ENCODE measurements at places on chromosomes 13 and 19.

DNA sequence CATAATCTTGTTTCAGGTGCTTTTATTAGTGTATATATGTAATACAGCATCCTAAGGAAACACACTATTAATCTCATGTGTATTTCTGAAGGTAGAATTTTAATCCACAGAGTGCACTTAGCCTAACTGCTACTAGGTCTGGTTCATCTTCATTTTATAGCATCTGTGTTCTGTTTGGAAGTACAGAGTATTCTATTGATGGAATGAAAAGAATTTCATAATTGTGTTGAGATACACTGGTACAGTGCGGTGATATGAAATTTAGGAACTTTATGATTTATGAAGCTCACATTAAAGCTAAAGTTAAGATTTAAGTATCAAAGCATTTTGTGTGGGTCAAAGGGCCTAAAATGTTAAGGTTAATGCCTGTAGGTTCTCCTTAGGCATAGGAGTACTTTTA is 6.0 kb downstream of the PCDH17 start:
- no peak for DNase-seq

DNA sequence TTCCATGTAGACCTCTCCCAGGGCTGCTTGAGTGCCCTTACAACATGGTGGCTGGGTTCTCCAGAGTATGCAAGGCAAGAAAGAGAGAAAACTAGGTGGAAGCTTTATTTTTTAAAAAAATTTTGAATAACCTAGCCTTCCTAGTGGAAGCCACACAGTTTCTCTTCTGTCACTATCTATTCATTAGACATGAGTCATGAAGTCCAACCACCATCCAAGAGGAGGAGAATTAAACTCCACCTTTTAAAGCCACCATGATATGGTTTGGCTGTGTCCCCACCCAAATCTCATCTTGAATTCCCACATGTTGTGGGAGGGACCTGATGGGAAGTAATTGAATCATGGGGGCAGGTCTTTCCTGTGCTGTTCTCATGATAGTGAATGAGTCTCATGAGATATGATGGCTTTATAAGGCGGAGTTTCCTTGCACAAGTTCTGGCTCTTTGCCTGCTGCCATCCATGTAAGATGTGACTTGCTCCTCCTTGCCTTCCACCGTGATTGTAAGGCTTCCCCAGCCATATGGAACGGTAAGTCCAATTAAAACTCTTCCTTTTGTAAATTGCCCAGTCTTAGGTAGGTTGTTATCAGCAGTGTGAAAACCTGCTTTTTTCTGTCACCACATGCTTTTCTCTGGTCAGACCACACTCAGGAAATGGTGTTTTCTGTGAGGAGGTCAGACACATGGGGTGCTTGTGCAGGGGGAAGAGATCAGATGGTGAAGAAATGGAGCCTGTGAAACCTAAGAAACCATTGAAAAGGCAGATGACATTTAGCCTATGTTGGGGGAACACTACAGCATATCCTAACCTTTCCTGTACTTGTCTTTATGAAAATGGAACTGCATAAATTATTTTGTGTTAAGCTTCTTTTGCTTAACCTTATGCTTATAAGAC is 57.7 kb downstream of the ANKRD10 start:
- DNase-seq = no peak

DNA sequence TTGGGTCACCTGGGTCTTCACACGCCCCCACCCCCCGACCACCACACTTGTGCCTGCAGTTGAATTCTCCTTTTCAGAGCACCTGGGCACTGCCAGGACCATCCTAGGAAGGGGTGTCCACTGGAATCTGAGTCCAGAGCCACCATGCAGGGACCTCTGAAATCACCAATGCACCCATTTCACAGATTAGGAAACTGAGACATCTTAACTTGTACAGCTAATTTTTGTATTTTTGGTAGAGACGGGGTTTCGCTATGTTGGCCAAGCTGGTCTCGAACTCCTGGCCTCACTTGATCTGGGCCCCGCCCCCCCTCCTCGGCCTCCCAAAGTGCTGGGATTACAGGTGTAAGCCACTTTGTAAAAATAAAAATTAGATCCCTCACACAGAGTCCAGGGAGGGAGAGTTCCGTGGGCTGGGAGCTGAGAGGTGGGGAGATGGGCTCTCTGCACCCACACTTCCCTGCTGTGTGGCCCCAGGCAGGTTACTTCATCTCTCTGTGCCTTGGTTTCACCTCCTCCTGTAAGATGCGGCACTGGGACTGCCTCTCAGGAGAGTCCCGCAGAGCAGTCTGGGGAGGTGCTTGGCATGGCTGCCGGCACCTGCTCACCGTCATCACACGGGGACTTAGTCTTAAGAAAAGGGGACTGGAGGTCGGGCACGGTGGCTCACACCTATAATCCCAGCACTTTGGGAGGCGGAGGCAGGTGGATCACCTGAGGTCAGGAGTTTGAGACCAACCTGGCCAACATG is 45.9 kb upstream of the C19orf12 start:
- no peak for DNase-seq

- no peak for DNase-seq
Observed at GRCh38 chr19:9850235-9850959, 15.3 kb downstream of the PIN1 start.

GRCh38 chr13:58712191-58712590 is 1080.6 kb downstream of the PCDH17 start:
- DNase-seq = no peak

GRCh38 chr19:2478278-2478755 is 2.4 kb downstream of the GADD45B start:
- peak; percentile 76 for DNase-seq

DNA sequence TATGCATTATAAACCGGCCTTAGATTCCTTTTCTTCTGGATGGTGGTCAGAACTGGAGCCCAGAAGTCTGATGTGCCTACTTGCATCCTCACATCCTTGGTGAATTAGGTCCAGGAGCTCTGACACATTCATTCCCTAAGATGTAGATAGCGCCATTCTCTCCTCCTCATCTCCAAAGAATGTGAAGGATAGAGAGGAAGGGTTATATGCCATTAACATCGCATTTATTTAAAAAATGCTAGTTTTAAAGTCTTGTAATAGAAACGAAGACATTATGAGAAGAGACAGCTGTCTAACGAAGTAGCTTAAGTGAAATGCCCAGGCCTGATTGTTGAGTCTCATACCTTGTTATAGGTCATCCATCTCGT is 9.7 kb downstream of the MBNL2 start:
- no peak for DNase-seq

DNA sequence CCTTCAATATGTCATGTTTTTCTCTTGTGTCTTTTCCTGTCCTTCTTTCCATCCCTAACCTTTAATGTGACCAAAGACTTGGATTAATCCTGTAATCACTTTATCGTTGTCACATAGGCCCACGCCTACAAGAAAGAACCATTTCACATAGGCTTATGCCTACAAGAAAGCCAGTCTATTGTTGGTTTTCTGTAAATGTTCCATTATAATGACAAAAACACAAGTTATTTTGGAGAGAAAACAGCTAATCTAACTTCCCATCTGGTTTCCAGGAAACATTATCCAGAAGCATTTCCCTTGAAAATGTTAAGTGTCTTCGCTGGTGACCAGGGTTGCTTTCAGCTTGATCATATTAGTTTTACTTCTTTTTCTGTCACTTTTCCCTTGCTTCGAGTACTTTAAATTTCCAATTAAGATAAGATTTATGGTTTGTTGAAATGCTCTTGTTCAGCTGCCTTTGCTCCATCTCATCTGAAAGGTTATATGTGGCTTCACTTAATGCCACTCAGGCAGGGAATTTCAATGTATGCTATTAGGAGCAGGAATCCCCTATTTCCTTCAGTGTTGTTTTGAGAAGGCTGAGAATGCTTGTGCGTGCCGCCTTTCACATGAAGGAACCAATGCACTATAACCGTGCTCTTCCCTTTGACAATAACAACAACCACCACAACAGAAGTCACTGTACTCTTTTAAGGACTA is 708.2 kb downstream of the EFNB2 start:
- DNase-seq = no peak

GRCh38 chr13:103236213-103236612 is 170.0 kb upstream of the SLC10A2 start:
- no peak for DNase-seq

GRCh38 chr13:26899202-26899601 is 138.6 kb upstream of the GPR12 start:
- DNase-seq = no peak

DNA sequence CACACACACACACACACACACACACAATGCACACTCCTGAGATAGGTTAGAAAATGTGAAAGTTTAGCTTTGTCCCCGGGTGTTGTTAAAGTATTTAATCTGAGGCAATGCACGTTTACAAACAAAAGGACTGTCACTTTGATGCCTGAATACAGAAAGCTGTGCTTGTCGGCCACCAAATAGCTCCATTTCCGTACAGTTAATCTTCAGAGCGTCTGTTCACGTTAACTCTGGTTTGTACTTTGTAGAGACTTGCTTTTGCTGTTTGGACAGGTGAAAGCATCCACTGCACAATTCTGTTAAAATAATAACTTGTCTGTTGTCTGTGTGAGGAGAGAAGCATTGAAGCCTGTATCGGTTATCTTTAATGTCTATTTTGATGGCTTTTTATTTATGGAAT is 267.8 kb downstream of the FGF9 start:
- DNase-seq = no peak

DNA sequence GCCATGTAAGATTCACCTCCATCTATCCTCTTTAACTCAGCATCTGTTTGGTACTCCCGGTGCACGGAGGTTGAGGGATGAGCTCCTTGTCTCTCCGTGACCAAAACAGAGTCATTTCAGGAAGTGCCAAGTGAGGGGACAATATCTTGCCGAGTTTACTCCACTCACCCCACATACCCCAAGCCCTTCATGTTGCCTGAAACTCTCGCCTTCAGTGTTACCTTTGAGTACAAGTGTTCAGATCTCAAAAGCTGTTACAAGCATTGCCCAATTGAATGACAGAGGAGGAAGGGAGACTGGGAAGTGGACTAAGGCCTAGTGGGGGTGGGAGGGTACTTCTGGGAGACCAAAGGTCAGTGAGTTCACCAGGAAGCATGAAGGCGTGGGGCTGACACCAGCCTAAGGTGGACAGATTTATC is 6.0 kb upstream of the SIGLEC12 start:
- no peak for DNase-seq

GRCh38 chr13:95505265-95505664 is 47.3 kb upstream of the CLDN10 start:
- no peak for DNase-seq

- no peak for DNase-seq
Observed at GRCh38 chr13:70034286-70034685, 73.3 kb upstream of the ATXN8OS start.

DNA sequence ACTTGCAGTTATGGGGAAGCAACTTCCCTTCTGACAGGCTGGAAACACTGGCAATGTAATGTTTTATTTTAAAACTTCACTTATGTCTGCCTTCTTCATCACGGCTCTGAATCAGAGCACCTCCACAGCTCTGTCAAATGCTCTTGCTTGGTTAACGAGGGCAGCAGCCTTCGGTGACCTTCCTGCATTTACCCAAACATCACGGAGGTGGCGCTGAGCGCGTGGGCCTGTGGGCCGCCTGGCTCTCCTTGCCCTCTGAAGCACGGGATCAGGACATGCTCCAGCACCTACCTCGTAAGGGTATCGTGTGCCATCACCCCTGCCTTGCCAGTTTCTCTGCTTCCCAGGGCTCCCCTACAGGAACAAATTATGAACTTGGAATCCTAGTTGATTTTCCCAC is 310.0 kb downstream of the TEX29 start:
- DNase-seq = no peak

DNA sequence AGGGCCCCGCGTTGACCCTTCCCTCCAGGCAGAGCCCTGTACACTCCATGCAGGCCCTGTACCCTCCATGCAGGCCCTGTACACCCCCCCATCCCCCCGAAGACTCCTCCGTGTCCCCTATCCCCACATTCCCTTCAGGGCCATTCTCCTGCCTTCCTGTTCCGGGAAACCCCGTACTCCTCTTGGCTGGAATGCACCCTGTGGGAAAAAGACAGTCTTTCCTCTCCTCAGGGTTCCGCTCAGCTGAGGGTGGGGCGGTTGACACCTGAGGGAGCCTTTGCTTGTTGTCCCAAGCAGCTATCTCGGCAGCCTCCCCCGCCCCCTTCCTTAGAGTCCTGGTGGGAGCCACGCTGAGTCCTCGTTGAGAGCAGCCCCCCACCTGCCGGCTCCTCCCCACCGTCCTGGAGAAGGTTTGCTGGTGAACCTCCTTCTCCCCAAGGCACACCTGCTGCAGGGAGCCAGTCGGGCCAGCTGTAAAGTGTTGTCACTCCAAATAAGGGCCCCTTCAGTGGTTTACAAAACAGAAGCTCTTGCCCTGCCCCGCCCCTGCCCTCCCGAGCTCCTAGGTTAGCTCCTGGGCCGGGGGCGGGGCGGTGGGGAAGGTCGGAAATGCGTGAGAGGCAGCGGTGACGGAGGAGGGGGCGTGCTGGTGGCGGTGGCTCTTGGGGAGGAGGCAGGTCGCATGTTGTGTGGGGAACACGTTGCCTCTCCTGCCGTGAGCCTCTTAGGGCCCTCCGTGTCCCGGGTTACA is 1.5 kb downstream of the GNA11 start:
- peak; percentile 83 for DNase-seq

- DNase-seq = no peak
Observed at GRCh38 chr19:57302727-57303401, 17.4 kb upstream of the ZNF543 start.

GRCh38 chr13:86464193-86464592 is 665.0 kb upstream of the SLITRK6 start:
- no peak for DNase-seq

- DNase-seq = no peak
Observed at GRCh38 chr19:38024992-38025908, 118.2 kb downstream of the SIPA1L3 start.

GRCh38 chr19:18951721-18952281 is 10.8 kb upstream of the HOMER3 start:
- DNase-seq = no peak

DNA sequence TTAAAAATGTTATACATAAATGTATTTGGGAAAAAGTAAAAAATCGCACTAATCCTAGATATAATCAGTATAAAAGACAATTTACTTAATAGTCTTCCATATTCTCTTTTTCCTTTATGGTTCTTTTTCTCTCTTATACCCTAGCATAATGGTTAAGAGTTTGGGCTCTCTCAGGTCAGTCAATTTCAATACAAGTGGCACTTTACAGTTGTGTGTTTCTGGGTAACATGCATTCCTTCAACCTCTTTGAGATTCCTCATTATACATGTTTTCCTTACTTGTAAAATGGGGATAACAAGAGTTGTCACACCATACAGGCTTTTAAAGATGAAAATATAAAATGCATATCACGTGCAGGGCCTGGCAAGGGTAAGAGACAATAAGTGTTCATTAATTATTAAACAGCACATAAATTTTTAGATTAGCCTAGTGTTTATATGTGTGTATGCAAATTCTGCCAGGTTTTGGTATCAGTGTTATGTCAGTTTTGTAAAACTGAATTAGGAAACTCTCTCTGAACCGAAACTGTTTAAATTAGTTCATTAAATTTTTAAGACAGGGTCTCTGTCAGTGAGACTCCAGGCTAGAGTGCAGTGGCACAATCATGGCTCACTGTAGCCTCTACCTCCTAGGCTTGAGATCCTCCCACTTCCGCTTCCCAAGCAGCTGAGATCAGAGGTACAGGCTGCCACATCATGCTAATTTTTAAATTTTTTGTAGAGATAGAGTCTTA is 49.8 kb downstream of the ELF1 start:
- peak; percentile 59 for DNase-seq
